Stimulated activated CD8-positive, alpha-beta memory T cell treated with anti-CD3 and anti-CD28 coated beads, Interleukin-4, amount 100 ng/mL, for 1 hour (primary cell): ENCODE measurements at places on chromosomes 3 and 15.

DNA sequence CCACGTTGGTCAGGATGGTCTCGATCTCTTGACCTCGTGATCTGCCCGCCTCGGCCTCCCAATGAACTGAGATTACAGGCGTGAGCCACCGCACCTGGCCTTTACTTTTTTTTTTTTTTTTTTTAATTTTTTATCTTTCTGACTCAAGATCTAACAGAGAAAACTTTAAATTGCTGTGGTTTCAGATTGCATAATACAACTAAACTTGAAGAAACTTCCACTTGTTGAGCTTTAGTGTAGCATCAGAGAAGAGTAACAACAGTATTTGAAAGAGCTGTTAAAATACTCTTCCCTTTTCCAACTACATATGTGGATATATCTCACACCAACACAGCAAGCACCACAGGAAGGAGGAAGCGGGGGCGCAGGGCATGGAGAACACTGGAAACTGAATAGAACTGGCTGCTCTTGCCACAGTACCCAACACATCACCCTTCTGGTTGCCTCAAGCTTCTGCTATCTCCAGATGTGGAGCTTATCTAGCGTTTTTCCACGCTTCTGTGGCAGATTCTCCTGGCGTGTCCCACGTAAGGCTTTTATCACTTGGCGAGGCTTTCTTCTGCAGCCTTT is 45.4 kb downstream of the MAP6D1 start:
- DNase-seq, result no peak

- DNase-seq, result no peak
Observed at GRCh38 chr3:164723396-164723795, 354.9 kb downstream of the SI start.

- DNase-seq, result no peak
Observed at GRCh38 chr15:27993996-27994780, 104.9 kb downstream of the OCA2 start.

DNA sequence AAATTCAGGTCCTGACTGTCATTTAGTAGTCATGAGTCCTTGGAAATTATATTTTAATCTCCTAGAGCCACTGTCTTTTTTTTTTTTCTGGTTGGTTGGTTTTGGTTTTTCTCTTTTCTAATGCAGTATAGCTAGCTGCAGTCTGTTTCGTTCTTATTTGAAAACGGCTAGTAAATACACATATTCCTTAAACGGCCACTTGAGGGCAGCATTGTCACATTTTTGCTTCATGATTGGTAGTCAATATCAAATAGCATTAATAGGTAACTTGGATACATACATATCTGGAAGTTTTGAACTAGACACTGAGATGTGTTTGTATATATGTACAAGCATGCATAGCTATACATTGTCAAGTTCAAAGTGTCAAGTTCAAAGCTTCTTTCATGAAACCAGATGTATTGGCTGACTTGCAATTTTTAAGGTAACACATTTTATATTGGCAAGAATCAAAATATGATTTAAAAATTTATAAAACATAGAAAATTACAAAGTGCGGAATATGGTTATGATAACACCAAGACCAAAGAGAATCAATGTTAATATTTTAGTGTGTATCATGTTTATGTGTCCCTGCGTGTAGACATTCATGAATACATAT is 22.5 kb downstream of the GABRA5 start:
- DNase-seq, result no peak

GRCh38 chr15:61938249-61938648 is 122.0 kb downstream of the VPS13C start:
- DNase-seq, result no peak

DNA sequence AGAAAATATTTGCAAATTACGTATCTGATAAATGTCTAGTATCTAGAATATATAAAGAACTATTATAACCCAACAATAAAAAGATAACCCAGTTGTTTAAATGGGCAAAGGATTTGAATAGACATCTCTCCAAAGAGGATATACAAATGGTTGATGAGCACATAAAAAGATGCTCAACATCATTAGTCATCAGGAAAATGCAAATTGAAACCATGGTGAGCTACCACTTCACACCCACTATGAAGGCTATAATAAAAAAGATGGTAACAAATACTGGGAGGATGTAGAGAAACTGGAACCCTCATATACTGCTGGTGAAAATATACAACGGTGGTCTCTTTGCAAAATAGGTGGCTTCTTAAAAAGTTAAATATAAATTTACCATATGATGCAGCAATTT is 28.0 kb downstream of the RAD51 start:
- no peak for DNase-seq

- DNase-seq, result no peak
Observed at GRCh38 chr3:30826531-30826942, 67.9 kb downstream of the GADL1 start.

DNA sequence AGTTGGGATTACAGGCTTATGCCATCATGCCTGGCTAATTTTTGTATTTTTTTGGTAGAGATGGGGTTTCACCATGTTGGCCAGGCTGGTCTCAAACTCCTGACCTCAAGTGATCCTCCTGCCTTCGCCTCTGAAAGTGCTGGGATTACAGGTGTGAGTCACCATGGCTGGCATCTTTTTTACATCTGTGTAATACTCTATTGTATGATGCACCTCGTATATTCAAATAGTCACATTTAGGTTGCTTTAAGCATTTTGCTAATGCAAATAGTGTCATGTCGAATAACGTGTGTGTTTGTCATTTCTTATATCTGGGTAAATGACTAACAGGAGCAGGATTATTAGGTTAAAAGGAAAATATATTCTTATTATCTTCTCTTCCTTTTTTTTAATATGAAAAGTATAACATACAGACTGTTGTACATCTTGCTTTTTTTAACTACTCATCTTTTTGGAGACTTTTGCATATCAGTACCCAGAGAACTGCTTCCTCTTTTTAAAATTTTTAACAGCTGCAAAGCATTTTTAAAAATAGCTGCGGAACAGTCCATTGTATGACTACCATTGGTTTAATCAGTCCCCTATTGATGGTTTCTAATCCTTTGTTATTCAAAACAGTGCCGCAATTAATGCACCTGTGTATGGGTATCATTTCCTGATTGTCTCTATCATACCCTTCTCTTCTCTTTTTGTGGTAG is 13.4 kb downstream of the SCAMP5 start:
- DNase-seq, result no peak

DNA sequence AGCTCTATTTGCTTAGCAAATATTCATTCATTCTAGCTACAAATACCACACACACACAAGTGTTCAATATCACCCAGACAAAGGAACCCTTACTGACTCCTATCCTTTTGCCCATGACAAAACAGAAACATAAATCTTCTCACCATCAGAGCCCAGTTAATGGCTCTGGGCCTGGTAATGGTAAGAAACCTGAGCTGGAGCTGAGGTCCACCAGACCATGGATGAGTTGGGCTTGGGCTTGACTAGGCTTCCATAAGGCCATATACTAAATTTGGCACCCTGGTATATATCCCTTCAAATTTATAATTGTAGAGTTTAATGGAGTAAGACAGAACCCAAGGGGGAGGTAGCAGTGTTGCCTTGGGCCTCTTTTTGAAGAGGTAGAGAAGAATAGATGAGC is 29.4 kb downstream of the GPR176 start:
- DNase-seq, result no peak
